Caco-2 (cell line): ENCODE measurements at places on chromosomes 11 and 22. TPM values are rescaled to one million over a fixed set of nuclear protein-coding genes. Genes with fewer than 3 reads are reported as not detected.

PCNX3 gene
- total RNA-seq, result 52.7 and 52.8 TPM in 2 replicates

GRCh38 chr11:34505874-34506273, 7.7 kb downstream of the ELF5 start:
- no peak overlapping the region for H3K4me3 ChIP-seq
- H3K4me1 ChIP-seq, result no peaks in the 10 kb centered on the region
- no peak overlapping the region for H3K27ac ChIP-seq
- H3K27me3 ChIP-seq, result no peaks in the 10 kb centered on the region

SCN4B gene
- total RNA-seq, result 0.70 TPM in 2 replicates

- no peaks in the 10 kb centered on the region for H3K27me3 ChIP-seq
- DNase-seq, result peak; percentile 57
- no peaks in the 10 kb centered on the region; the same call in 1 of the 2 replicates for H3K36me3 ChIP-seq
- H3K27ac ChIP-seq, result peak overlapping the region; percentile 76
These were observed 39.9 kb upstream of the RAB1B start for GRCh38 chr11:66228521-66228920.

GRCh38 chr22:17476838-17477237, 86.5 kb upstream of the SLC25A18 start:
- DNase-seq, result no peak
- H3K27ac ChIP-seq, result no peak overlapping the region
- no peak overlapping the region for H3K4me3 ChIP-seq
- H3K27me3 ChIP-seq, result no peaks in the 10 kb centered on the region
- no peaks in the 10 kb centered on the region for H3K4me1 ChIP-seq
- no peaks in the 10 kb centered on the region for H3K36me3 ChIP-seq

DNA sequence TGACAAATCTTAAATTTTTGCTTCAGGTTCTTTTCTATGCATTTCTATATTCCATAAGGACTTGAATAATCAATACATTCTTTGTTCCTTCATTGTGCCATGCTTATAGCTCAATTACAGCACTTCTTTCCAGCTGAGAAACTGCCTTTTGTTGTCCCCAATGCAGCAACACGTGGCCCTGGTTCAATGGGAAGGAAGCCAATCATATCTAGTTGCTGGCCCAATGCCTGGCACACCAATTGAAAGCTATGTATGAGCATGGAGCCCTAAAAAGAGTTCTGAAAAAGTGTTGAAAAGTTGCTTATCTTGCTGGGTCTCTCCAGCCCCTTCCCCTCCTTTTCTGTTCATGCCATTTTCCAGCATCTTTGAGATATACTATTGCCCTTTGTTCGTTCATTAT, 448.0 kb upstream of the FAT3 start:
- no peaks in the 10 kb centered on the region for H3K36me3 ChIP-seq
- H3K4me3 ChIP-seq, result no peak overlapping the region

GRCh38 chr11:73268671-73269271, 3.4 kb upstream of the P2RY6 start:
- H3K27ac ChIP-seq, result peak overlapping the region; percentile 99
- no peaks in the 10 kb centered on the region for H3K36me3 ChIP-seq
- no peak overlapping the region for H3K4me3 ChIP-seq
- peaks cover 60% of the 10 kb centered on the region for H3K4me1 ChIP-seq

DNA sequence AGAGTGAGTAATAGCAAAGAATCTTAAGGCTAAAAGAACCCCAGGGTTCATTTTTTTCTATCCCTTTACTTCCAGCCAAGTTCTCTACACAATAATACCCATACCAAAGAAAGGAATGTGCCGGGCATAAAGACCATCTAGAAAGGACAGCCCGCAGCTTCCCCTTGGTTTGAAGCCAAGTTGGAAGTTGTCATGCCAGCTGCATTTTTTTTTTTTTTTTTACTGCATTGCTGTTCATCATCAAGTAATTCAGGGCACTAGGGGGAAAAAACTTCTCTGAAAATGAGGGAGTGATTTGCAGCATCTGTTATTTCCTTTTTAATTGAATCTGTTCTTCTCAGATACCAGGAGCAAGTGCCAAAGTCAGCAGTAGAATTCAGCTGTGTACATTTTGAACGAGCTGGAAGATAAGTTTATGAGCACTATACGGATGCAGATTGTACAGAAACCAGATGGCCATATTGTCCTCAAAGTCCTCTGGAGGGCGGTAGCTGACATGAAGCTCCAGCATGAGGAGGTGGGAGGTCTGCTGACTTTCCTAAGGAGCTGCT, 56.4 kb downstream of the UBASH3B start:
- peaks cover 21% of the 10 kb centered on the region for H3K4me1 ChIP-seq
- H3K27me3 ChIP-seq, result no peaks in the 10 kb centered on the region
- no peak for DNase-seq
- H3K36me3 ChIP-seq, result no peaks in the 10 kb centered on the region

DNA sequence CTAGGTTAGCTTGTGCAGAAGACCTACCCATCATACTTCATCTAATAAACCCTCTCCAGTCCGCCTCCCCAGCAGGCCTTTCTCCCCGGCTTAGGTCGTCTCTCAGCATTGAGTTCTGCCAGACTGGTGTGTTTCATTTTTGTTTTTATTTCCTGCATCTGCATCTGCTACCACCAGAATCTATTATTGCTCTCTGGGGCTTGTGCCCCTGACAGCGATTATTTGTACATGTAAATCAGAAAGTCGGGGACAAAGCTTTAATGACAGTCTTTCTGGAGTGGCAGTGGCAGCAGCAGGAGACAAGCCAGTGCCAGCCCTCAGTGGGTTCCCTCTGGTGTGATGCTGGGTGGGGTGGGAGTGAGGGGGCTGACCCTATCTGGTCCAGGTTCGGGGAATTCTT, 127.5 kb downstream of the PKNOX2 start:
- DNase-seq, result no peak
- H3K4me1 ChIP-seq, result no peaks in the 10 kb centered on the region
- H3K36me3 ChIP-seq, result no peaks in the 10 kb centered on the region
- H3K27ac ChIP-seq, result no peak overlapping the region
- no peak overlapping the region for H3K4me3 ChIP-seq

DNA sequence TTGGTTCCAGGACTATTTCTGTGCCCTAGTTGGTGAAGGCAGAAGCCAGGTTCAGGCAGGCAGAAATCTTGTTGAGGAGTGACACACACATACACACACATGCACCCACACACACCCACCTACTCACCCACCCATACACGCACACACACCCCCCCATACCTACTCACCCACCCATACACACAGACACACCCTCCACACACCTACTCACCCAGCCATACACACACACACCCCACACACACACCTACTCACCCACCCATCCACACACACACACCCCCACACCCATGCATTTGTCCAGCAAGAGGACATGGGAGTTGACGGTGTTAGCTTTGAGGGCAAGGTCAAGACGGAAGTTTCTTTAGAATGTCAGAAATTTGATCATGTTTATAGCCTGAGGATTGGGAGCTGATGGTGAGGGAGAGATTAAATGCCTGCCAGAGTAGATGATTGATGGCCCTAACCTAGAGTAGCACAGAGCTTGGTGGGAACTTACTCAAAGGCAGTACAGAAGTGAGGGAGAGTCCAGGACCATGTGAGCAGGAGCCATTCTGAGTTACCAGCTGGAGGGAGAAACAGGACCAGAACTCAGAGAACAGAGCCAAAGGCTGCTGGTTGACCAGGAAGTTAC, 68.9 kb downstream of the CYB5R2 start:
- DNase-seq, result peak; percentile 50
- H3K27ac ChIP-seq, result no peak overlapping the region
- 0 out of 2 replicates have a peak, but pooled peaks cover 2% of the 10 kb centered on the region for H3K36me3 ChIP-seq
- peaks cover 69% of the 10 kb centered on the region for H3K4me1 ChIP-seq
- H3K4me3 ChIP-seq, result no peak overlapping the region

GRCh38 chr11:113338730-113339129, 24.3 kb downstream of the TTC12 start:
- no peak for DNase-seq
- no peaks in the 10 kb centered on the region for H3K27me3 ChIP-seq
- H3K27ac ChIP-seq, result no peak overlapping the region
- peaks cover 4% of the 10 kb centered on the region; the same call in 1 of the 2 replicates for H3K4me1 ChIP-seq

DNA sequence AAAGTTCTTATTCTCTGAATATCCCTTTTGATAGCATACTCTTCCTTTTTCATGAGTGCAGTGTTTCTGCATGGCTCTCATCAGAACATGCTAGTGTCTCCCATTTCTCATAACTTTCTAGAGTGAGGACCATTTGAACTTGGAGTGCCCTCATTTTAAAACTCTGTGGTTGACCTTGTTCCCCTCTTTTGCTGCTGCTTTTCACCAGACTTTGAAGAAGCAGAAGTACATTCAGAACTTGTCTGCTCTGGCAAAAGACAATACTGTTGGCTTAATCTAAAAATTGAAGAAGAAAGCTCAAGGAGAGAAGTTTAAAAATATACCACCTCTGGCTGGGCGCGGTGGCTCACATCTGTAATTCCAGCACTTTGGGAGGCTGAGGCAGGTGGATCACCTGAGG, 35.0 kb downstream of the PPARA start:
- H3K36me3 ChIP-seq, result no peaks in the 10 kb centered on the region
- no peaks in the 10 kb centered on the region for H3K4me1 ChIP-seq
- no peak overlapping the region for H3K27ac ChIP-seq
- DNase-seq, result no peak

KMT2A gene
- total RNA-seq, result 93.9 and 107 TPM in 2 replicates

TTLL1 gene
- total RNA-seq, result 4.1 and 4.4 TPM in 2 replicates

DNA sequence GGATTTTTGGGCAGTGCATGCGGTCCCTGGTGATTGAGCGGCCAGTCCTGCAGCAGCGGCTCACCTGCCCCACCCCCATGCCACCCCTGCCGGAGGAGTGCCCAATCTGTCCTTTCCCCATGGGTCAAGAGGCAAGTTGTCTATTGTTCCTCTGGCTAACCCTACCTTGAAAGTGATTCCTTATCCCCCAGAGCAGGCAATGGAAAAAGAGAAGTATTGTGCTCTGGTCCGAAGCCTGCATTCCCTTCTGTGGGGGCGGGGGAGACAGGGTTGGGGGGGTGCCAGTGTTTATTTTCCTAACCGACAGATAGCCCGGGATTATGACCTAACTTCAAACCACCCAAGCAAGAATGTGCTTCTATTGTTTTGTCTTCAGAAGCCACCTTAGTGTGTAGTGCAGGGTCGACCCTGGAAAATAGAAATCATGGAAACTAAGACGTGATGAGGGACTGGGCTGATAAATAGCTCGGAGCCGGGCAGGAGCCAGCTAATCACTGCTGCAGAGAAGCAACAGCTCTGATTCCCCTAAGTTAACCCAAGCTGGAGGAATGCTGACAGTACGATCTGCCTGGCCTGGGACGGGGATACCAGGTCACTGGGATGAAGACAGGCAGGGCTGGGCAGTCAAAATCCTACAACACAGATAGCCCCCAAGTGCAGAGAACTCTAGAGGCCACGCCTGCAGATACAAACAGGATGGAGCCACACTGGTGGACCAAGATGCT, 38.7 kb upstream of the ATXN10 start:
- H3K4me3 ChIP-seq, result no peak overlapping the region
- no peaks in the 10 kb centered on the region for H3K4me1 ChIP-seq
- H3K27ac ChIP-seq, result no peak overlapping the region
- no peak for DNase-seq
- no peaks in the 10 kb centered on the region for H3K36me3 ChIP-seq

- H3K27ac ChIP-seq, result no peak overlapping the region
- no peak overlapping the region for H3K4me3 ChIP-seq
- no peaks in the 10 kb centered on the region for H3K4me1 ChIP-seq
- no peaks in the 10 kb centered on the region for H3K27me3 ChIP-seq
- H3K36me3 ChIP-seq, result no peaks in the 10 kb centered on the region
These were observed 355.2 kb downstream of the RAB38 start for GRCh38 chr11:87820011-87820410.

- DNase-seq, result no peak
- H3K4me1 ChIP-seq, result no peaks in the 10 kb centered on the region
- H3K4me3 ChIP-seq, result no peak overlapping the region
- no peaks in the 10 kb centered on the region for H3K36me3 ChIP-seq
- no peaks in the 10 kb centered on the region for H3K27me3 ChIP-seq
These were observed 266.7 kb upstream of the CTSC start for GRCh38 chr11:88604260-88604659.

GRCh38 chr11:96413408-96413807, 23.6 kb downstream of the JRKL start:
- no peaks in the 10 kb centered on the region for H3K27me3 ChIP-seq
- peaks cover 8% of the 10 kb centered on the region for H3K4me1 ChIP-seq
- no peaks in the 10 kb centered on the region for H3K36me3 ChIP-seq
- H3K27ac ChIP-seq, result no peak overlapping the region
- H3K4me3 ChIP-seq, result no peak overlapping the region
- DNase-seq, result no peak

TRPC6 gene
- 0.14 and 0.32 TPM in 2 replicates for total RNA-seq

PRDM10 gene
- 11.8 and 12.0 TPM in 2 replicates for total RNA-seq

CALCB gene
- total RNA-seq, result not detected in 2 replicates

KRTAP5-2 gene
- not detected in 2 replicates for total RNA-seq

DNA sequence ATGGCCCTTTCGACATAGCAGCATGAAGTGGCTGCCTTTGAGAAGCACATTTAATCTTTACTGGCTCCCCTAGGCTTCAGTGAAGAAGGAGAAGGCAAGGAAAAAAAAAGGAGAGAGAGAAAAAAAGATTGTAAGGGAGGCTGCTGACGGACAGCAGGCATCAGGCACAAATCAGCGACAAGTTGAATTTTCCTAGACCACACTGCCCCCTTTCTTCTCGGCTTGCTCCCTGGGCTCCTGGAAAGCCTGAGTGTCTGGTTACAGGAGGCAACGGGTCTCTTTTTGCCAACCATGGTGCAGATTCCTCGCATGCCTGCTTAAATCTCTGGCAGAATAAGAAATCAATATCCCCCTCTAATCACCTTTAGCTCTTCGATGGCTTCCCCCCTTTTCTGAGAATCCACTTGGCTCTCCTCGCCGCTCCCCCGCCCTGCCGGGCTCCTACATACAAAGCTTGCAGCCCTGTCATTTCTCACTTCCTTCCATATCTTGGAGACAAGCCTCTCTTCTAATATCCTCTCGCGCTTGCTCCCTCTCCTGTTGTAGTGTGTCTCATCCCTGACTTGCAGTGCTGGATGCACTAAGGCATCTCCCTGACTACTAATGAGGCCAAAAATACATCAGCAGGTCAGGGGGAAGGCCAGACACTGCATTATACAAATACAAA, 14.3 kb downstream of the BLID start:
- no peak overlapping the region for H3K27ac ChIP-seq
- H3K4me3 ChIP-seq, result no peak overlapping the region
- H3K4me1 ChIP-seq, result no peaks in the 10 kb centered on the region

DNA sequence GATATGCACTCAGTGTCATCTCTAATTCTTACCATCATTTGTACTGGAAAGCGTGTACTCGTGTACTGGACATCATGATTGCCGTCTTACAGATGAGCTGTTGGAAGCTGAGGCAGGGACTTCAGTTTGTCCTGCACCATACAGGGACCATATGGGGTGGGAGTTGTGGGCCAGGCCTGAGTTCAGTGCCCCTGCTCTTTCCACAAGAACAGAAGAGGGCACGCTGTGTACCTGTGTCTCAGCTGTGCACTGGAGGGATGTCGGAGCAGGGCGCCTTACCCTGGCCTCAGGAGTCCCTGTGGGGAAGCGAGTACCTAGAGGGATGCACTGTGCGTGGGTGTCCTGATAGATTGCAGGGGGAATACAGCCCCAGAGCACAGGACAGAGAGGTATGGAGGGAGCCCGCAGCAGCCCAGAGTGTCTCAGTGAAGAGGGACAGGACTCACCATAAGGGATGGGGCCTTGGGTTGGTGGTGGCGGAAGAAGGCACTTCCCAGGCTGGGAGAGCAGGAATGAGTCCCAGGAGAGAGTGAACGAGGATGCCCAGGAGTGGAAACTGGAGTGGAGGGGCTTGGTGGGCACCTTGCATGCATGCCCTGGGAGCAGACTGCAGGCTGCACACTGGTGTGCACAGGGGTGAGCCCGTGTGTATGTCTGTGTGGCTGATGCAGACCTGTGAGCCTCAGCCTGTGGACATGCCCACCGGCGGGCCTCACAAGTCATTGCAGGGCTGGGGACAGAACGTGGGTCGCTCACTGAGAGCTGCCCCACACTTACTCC, 329.7 kb downstream of the TBC1D22A start:
- no peaks in the 10 kb centered on the region; the same call in 1 of the 2 replicates for H3K36me3 ChIP-seq
- H3K4me1 ChIP-seq, result peaks cover 6% of the 10 kb centered on the region; the same call in 1 of the 2 replicates
- peak overlapping the region; percentile 78 for H3K27ac ChIP-seq
- H3K27me3 ChIP-seq, result no peaks in the 10 kb centered on the region
- H3K4me3 ChIP-seq, result no peak overlapping the region

BEST1 gene
- 4.7 and 6.7 TPM in 2 replicates for total RNA-seq

FCHSD2 gene
- 27.2 and 32.7 TPM in 2 replicates for total RNA-seq
